Effector memory CD4-positive, alpha-beta T cell (primary cell): ENCODE measurements at places on chromosomes 7 and 10.

GRCh38 chr10:22856444-22857074 is 71.3 kb upstream of the ARMC3 start:
- DNase-seq, result no peak

GRCh38 chr7:31707089-31707488 is 20.1 kb downstream of the PPP1R17 start:
- DNase-seq, result no peak

- no peak for DNase-seq
These were observed 51.4 kb downstream of the C10orf67 start for GRCh38 chr10:23293145-23293724.

DNA sequence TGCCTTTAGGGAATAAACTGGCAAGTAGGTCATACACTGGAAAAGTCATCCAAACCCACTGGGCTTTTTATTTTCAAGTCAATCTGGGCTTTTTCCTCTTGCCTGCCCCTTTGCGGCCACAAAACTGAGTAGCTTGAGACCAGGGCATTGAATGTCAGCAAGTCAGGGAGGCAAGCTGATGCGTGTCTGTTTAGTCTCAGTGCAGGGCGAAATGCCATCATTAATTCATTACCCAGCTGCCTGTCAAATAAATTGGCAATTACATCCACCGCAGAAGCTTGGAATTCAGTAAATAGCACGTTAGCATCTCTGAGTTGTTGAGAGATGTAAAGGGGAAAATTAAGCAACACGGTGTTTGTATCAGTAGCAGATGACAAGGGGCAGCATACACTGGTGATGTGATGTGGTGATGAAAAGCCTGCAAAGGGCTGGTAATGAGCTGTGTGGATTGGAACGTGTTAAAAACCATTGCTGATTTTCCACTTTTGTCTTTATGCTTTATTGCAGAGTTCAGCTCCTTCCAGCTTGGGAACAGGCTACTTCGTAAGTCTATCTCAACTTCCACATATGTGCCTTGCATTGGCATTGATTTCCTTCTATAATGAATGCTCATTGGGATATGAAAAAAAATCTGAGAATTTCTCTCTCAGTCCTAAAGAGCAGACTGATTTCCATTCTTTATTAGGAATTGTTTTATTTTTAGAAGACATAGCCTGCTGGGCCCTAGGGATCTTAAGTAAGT is 535.9 kb downstream of the AUTS2 start:
- DNase-seq, result no peak

- no peak for DNase-seq
These were observed 117.5 kb upstream of the WNT16 start for GRCh38 chr7:121211253-121211652.

DNA sequence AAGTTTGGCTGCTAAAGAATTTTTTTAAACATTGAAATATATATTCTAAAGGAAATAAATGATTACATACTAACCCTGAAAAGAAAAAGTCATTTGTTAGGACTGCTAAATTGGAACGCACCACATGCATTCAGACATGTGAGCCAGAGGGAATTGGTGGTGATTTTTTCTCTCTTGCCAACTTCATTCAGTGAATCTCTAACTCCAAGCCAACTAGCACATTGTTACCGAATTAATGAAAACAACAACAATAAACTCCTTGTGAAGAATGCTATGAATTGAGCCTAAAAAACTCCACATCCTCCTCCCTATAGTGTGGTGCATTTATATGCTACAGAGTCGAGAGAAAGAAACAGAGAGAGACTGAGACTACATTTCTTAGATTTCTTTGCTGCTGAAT is 135.5 kb upstream of the CACNA2D1 start:
- DNase-seq, result no peak

- DNase-seq, result no peak
These were observed 50.2 kb downstream of the LAMB4 start for GRCh38 chr7:108079648-108080591.

DNA sequence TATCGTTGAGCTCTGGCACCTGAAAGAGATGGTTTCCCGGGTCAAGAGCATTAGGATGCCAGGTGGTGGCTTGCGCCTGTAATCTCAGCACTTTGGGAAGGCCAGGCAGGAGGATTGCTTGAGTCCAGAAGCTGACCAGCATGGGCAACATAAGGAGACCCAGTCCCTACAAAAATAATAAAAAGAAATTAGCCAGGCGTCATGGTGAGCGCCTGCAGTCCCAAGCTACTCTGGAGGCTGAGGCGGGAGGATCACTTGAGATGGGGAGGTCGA is 6.1 kb upstream of the KCP start:
- no peak for DNase-seq

DNA sequence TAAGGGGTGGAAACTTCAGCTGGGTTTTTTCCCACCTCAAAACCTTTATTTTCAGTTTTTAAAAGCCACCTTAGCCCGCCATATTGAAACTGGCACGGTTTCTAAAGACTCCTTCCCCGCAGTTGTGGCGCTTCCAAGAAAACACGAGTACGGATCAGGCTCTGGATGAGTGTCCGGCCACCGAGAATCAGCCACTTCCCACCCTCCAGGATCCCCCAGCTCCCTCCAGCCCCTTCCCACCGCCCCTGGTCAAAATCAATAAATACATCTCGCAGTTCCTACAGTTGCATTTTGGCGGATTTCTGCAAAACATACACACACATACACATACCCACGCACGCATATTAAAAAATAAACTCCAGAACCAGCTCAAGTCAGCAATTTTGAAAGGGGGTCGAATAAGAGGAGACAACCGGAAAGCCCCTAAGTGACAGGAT is 1.1 kb downstream of the SFMBT2 start:
- DNase-seq, result no peak

DNA sequence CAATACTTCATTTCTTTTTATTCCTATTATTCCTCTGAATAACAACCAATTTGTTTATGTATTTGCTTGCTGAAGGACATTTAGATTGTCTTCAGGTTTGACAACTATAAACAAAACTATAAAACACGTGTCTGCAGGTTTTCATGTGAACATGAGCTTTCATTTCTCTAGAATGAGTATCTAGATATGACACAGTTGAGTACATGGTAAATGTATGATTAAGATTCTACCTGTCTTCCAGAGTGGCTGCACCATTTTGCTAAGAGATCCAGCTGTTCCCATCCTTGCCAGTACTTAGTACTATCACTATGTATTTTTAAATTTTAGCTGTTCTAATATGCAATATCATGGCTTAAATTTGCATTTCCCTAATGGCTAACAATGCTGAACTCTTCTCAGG is 10.1 kb downstream of the MCMBP start:
- DNase-seq, result no peak

GRCh38 chr10:35778306-35778705 is 136.2 kb upstream of the FZD8 start:
- no peak for DNase-seq
